ENCODE measurements at places on chromosomes 7 and 10.
A peak's percentile ranks its signal among the peaks of the same experiment; 100 is the strongest.

DNA sequence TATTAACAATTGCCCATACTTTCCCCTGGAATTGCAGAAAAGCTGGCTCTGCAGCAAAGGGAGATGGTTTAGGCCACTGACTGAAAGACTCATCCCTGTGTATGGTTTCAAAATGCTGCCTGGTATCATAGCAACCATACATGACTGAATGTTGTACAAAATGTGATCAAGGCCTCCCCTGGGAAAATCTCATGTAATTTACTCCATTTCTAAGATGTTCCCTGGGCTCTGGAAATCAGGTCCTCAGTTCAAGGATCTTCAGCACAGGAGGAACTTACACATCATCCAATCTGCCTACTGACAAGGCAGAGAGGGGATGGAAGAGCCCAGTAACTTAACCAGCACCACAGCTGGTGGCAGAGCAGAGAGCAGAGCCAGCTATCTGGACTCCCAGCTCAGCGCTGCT lies 111.8 kb downstream of the JAZF1 start:
- DNase-seq: no peak

DNA sequence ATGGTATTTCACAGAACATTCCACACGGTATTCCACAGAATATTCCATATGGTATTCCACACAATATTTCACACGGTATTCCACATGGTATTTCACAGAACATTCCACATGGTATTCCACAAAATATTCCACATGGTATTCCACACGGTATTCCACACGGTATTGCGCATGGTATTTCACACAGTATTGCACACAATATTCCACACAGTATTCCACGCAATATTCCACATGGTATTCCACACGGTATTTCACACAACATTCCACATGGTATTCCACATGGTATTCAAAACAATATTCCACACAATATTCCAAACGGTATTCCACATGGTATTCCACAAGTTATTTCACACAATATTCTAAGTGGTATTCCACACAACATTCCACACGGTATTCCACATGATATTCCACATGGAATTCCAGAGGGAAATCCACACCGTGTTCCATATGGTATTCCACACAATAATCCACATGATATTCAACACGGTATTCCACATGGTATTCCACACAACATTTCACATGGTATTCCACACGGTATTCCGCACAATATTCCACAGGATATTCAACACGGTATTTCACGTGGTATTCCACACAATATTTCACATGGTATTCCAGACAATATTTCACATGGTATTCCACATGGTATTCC lies 136.7 kb upstream of the CHST15 start:
- no peak for DNase-seq

- no peak for DNase-seq
Observed at GRCh38 chr10:75058161-75058560, 53.3 kb upstream of the SAMD8 start.

GRCh38 chr7:107898997-107899594 lies 8.1 kb downstream of the DLD start:
- no peak for DNase-seq

DNA sequence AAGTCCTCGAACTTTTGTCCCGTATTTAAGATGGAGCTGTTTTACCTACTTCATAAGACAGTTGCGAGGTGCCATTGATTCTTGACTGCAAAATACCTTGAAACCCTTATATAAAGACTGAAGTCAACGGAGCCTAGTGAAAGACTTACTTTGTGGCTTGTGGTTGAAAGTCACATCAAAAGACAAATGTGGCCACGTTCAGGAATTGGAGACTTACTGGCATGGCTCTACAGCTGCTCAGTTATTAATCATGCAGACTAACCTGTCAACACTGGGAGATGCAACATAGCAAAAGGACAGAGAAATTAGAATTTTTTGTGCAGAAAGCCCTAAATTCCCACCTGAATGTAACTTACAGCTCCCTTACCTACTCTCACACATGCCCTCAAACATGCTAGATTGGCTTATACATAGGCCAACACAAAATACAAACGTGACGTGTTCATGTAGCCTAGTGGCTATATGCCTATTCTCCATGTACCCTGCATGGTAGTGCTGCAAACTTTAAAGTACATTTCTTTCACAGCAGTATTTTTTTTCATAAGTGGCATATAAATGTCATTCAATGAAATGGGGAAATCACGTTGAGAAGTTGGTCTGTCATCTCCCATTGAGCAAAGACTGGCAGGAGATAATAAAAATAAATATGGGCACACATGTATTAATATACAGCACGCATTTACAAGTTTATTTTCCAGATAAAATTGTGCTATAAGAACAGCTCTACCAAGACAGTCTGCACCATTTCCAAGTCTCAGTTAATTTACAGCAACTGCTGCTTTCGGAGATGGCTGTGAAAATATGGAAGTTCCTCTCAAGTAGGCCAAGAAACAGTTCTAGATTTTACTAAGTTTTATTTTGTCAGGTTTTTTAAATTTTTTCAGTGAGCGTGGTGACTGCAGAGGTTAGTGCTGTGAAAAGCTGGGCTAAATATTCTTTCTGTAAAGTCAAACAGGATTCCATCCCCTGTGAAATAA lies 170.4 kb upstream of the C7orf33 start:
- DNase-seq: no peak

GRCh38 chr7:86970986-86971385 lies 88.5 kb downstream of the ELAPOR2 start:
- DNase-seq: no peak

- no peak for DNase-seq
Observed at GRCh38 chr7:96080027-96080426, 241.9 kb downstream of the SLC25A13 start.

- no peak for DNase-seq
Observed at GRCh38 chr10:122713091-122713885, 13.6 kb upstream of the C10orf120 start.

DNA sequence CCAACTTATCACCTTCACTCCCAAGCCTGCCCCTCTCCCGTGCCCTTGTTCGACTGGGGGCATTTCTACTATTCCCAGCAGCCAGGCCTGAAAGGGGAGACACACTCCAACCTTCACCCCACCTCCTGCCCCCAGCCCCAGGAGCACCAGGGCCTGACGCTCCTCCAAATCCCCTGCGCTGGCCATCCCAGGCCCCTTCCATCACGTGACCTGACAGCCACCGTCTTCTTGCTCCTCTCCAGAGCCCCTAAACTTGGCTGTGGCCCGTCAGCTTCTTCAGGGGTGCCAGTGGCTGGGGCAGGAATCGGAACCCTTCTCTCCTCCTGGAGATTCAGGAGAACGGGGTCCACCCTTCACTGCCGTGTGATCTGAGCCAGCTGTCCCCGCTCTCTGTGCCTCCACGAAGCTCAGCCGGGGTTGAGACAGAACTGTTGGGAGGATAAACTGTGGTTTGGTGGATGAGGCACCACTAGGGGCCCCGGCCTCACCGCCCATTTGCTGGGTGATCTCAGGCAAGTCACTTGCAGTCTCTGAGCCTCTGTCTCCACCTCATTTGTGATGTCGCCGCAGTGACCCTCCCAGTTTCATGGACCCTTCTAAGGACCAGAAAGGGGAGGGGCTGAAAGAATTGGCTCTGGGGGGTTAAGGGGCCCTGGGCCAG lies 91.0 kb downstream of the MYL10 start:
- no peak for DNase-seq

- no peak for DNase-seq
Observed at GRCh38 chr10:86664341-86665217, 3.7 kb upstream of the LDB3 start.

- DNase-seq: no peak
Observed at GRCh38 chr7:91852263-91852741, 28.2 kb downstream of the MTERF1 start.

DNA sequence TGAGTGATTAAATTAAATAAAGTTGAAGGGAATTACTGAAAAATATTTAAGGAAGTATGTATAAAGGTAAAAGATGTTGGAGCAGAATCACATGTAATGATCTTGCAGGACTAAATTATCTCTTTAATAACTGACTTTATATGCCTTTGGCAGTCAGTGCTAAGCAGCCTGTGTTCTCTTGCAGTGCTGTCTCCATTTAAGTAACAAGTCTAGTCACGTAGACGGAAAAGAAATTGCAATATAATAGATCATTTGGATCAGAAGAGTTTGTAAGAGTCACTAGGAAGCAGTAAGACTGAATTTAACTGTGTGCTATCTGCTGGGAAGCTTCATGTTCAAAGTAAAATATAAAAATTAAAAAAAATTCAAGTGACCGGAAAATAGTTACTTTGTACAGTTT lies 21.4 kb downstream of the BZW2 start:
- DNase-seq: no peak

- no peak for DNase-seq
Observed at GRCh38 chr10:92993699-92994272, 66.8 kb upstream of the CYP26C1 start.

DNA sequence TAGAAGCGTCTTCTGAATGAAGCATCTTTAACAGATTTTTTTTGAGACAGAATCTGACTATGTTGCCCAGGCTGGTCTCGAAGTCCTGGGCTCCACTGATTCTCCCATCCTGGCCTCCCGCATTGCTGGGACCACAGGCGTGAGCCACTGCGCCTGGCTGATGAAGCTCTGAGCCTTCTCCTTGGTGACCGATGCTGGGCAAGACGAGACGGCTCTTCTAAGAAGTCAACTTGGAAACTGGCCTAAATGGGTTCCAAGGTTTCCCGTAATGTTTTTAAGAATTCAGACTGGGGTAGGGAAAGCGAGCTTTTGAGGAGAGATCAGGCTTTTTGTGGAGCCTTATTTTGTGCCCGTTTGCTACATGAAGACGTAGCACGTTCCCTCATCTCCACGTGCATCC lies 224.5 kb downstream of the ZMYND11 start:
- DNase-seq: no peak

DNA sequence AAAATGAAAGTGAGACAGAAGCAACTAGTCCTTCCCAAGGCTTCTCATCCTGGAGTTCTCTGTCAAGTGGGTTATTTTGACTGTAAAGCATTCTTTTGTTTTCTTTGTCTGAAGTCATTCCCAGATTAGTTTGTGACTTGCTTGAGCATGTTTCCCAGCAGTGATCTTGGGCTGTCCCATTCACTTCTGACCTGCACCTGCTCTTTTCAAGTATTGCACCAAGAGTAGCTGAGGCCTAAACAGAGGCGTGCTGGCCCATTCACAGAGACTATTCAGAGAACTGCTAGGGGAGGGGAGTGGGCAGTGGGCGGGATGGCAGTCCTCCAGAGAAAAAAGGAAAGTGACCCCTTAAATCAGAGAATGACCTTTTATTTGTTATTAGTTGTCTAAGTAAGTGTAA lies 61.3 kb downstream of the CACNA2D1 start:
- no peak for DNase-seq

DNA sequence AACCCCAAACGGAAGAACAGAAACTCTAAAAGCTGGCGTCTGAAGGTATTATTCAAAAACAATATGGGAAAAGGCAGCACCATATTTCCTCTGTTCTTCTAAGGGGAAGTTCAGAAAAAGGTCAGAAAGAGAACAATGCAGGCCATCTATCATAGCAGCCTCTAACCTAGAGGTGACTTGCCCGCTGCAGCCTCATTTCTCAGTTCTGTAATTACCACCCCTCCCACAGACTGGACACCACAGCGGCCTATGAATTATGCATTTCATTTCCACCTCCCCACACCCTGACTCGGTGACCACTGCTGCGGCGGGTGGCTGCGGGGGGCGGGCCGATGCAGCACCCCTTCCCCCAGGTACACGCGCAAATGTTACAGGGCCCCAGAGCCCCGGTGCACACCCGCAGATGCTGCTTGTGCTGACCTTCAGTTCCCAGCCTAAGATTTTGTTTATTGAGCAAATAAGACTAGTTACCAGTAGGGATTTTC lies 125.5 kb downstream of the CLEC2L start:
- DNase-seq: no peak

- peak; percentile 89 for DNase-seq
Observed at GRCh38 chr7:33722383-33723101, 182.8 kb upstream of the BMPER start.

GRCh38 chr7:66921396-66921917 lies 432 bp downstream of the TMEM248 start:
- DNase-seq: no peak

DNA sequence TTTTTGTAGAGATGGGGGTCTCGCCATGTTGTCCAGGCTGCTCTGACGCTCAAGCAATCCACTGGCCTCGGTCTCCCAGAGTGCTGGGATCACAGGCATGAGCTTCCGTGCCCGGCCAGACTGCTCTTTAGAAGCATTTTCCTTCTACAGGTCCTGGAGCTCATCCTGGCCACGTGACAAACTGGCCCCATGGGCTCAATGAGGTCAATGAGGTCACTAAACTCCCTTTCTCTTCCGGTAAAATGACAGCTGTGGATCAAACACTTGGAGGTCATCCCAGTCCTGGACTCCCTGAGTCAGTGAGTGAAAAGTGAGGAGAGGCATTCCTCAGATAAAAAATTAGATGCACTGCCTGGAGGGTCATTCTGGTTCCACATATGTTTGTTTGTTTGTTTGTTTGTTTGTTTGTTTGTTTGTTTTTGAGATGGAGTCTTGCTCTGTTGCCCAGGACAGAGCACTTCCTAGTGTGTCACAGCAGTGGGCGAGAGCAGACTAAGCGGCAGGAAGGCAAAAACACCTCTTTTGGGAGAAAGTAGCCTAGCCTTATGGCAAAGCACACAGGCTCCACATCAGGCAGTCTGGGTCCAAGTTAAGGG lies 134.9 kb downstream of the TNS3 start:
- no peak for DNase-seq

DNA sequence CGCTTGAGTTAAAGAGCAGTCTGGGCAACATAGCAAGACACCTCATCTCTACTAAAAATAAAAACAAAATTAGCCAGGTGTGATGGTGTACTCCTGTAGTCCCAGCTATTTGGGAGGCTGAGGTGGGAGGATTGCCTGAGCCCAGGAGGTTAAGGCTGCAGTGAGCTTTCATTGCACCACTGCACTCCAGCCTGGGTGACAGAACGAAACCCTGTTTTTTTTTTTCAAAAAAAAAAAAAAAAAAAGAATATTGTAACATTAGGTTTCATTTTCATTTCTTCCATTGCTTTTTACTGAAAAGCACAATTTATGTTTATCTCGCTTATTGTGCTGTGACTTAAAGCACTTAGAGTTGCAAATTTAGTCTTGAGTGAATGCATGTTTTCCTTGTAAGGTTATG lies 80.0 kb downstream of the MLLT10 start:
- no peak for DNase-seq

DNA sequence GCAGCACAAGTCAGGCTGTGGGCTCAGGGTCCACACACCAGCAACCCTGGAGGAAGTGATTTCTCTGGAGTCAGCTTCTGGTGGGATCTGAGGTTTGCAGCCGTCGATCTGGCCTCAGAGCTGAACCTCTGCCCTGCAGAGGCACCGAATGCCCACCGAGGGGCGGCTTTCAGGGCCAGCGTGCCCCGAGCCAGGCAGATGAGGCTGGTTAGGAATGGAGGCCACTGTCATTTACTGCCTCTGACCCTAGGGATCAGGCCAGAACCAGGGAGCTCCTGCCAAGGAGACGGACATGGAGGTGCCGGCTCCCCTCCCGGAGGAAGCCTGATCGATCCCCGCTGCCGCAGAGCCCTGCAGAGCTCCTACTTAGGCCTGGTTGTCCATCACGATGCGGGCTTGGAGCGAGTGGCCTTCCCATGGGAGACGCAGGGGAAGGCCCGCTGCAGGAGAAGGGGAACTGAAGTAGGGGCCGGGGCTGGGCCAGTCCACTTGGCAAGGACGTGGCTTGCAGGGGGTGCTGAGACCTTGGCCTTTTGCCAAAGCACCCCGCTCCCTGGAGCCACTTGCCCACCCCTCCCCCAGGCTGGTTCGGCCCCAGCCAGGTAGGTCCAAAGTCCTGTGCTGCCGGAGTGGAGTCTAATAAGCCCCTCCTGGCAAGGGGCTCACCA lies 19.6 kb upstream of the ELFN1 start:
- no peak for DNase-seq
